Activated CD8-positive, alpha-beta memory T cell treated with anti-CD3 and anti-CD28 coated beads, Interleukin-2, amount 10 ng/mL, durations not matched to agents 7 days and 5 days (primary cell): ENCODE measurements at places on chromosomes 2 and 18.

DNA sequence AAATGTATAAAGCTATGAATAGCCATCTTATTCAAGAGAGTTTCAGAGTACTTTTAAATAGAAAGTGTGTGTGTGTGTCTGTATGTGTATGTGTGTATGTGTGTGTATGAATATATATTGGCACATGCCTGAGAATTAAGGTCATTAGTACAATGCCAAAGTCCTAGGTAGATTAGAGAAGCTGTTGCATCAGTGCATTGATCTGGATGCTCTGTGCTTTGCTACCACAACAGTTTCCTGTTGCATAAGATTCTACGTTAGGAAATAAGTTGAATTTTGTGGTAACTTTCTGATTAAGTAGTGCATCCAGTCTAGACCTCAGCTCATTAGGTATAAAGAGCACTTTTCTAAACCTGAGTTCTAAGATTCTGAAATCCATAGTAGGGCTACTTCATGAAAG is 1102.8 kb upstream of the KLHL29 start:
- no peak for DNase-seq

- DNase-seq = no peak
These were observed 2.8 kb downstream of the CNOT11 start for GRCh38 chr2:101255501-101255900.

- DNase-seq = no peak
These were observed 100.5 kb upstream of the UNC80 start for GRCh38 chr2:209671020-209671680.

DNA sequence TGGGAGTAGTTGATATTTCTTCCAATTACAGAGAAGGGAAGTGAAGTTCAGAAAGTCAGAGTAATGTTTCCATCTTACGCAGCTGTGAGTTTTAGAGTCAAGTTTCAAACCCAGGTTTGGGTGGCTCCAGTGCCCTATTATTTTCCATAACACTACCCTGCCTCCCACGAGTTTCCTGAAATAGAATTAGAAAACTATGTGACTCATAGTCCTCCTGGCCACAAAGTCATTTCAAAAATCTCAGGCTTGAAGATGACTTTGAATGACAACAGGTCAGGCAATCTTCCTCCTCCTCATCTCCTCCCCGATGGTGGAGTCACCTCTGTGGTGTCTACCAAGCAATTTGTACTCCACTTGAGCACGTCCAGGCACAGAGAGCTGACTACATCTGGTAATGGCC is 212.3 kb upstream of the TRIB2 start:
- peak; percentile 62 for DNase-seq

- DNase-seq = no peak
These were observed 28.1 kb downstream of the NAT8 start for GRCh38 chr2:73614105-73614504.

- DNase-seq = no peak
These were observed 1124.9 kb upstream of the ZEB2 start for GRCh38 chr2:145644820-145645302.

GRCh38 chr2:134739879-134740301 is 21.1 kb upstream of the TMEM163 start:
- no peak for DNase-seq

DNA sequence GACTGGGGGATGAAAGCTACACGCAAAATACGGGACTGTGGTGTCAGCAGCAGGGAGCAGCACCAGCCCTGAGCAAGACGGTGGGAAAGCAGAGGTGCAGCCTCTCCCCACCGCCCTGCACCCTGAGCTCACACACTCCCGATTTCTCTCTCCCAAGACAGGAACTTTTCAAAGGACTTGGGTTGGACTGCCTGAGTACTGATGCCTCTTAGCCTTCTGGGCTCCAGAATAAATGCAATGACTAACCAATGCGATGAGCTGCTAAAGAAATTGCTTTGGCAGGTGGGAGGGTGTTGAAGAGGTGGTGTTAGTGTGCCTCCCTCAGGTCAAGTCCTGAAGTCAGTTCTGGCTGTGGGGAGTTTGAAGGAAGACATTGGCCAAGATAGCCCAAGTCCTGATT is 9.6 kb downstream of the TRIM54 start:
- DNase-seq = no peak

DNA sequence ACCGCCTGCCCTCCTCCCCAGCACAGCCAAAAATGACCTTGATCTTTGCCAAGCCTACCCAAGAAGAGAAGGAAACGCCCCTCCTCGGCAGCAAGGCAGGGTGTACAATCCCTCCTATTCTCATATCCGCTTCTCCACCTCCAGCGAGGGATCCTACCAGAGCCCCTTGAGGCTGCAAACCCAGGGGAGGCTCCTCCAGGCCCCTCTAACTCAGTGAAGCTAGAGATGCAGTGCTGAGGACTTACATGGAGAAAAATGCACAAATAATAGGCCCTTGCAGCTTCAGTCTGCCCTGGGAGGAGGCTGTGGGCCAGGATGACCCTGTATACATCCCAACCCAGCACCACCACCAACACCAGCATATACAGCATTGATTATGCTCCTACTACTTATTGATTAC is 46.9 kb upstream of the POMC start:
- no peak for DNase-seq

DNA sequence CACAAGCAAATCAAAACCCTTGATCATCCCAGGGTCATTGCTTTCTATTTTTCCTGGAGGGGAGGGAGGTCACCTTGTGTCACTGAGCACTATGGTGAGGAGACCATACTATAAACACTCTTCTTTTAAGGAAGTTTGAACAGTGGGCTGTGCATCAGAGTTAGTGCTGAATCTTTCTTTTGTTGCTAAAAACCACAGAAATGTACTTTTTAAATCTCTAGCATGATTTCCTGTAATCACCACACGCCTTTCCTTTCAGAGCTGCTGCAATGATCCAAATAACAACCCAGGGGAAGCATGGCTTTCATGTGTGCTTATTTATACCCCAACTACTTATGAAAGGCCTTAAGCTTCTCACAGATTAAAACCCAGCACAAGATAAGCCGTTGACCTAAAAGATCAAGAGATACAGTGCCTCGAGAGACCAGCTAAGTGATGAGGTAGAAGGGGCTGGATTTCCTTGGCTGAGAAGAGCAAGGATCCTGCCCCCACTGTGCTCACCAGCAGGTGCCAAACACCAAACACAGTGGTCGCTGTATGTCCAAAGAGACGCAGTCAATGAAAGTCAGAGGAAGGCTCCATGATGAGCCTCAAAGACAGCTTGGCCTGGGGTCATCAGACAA is 34.7 kb downstream of the TRABD2A start:
- peak; percentile 55 for DNase-seq

GRCh38 chr2:152606081-152606480 is 111.2 kb downstream of the PRPF40A start:
- no peak for DNase-seq

GRCh38 chr2:74856004-74856578 is 22.2 kb downstream of the HK2 start:
- no peak for DNase-seq

GRCh38 chr18:28095631-28096030 is 81.3 kb downstream of the CDH2 start:
- no peak for DNase-seq

DNA sequence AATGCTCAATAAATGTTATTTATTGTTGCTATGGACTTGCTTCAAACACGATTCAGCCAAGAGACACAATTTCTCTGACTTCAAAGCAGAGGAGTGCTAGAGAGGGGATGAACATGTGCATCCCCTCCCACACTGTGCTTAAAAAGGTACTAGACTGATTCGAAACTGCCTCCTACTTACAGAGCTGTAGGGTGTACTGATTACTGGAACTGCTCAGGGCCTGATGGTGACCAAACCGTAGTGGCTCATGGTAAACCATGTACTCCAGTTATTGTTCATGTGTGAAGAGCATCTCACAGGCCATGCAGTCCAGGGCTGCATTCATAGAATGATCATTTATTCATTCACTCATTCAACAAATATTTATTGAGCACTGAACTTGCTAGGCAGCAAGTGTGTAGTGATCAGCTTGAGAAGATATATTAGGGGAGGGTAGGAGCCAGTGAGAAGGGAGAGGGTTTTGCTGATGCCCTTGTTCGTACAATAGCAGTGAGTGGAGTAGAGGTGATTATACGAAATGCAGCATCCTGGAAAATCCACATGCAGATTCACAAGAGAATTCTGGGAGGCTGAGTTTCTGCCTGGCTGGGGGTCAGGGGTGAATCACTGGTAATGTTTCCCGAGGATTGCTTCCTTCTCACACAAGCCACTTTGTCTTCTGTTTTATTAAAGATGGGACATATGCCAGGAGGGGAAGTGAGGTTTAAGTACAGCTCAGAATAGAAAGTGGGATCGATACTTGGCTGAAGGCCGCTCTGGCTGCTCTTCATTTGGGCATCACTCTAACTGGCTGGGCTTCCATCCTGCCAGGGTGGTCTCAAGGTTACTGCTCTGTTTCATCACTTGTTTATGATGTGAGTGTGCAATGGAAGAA is 245.4 kb downstream of the RAD51AP2 start:
- DNase-seq = no peak

DNA sequence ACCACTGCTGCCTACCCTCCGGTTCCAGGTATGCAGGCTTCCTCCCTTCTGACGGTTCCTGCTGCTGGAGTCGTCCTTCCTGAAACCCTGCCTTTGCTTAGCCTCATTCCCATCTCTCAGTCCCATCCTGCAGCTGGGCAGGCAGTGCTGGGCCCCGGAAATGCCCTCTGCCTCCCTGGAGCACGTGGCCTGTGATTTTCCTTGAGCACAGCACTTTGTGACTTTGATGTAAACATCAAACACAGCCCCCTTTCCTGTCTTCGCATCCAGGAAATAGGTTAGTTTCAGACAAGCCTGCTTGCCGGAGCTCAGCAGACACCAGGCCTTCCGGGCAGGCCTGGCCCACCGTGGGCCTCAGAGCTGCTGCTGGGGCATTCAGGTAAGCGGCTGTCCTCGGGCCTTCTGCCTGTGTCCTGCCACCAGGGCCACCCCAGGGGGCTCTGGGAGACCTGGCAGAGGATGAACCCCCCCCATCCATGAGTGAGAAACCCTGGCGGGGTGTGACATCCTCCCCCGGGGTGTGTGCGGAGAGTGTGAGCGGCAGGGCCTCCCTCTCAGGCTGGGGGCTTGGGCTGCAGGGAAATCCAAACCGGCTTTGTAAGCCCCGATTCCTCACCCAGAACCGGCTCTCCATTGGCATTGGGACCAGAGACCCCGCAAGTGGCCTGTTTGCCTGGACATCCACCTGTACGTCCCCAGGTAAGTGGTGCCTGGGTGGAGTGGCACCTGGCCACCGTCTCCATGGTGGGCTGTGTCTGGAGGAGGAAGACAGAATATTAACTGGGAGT is at the start of gene ZAP70:
Gene ZAP70, plus strand, starts transcription at position 281 of the 788 bp plus-strand sequence. CDS start 10,461 bp downstream, outside the sequence.
- peak; percentile 81 for DNase-seq

- DNase-seq = no peak
These were observed 54.5 kb upstream of the AFF3 start for GRCh38 chr2:100196786-100197494.

DNA sequence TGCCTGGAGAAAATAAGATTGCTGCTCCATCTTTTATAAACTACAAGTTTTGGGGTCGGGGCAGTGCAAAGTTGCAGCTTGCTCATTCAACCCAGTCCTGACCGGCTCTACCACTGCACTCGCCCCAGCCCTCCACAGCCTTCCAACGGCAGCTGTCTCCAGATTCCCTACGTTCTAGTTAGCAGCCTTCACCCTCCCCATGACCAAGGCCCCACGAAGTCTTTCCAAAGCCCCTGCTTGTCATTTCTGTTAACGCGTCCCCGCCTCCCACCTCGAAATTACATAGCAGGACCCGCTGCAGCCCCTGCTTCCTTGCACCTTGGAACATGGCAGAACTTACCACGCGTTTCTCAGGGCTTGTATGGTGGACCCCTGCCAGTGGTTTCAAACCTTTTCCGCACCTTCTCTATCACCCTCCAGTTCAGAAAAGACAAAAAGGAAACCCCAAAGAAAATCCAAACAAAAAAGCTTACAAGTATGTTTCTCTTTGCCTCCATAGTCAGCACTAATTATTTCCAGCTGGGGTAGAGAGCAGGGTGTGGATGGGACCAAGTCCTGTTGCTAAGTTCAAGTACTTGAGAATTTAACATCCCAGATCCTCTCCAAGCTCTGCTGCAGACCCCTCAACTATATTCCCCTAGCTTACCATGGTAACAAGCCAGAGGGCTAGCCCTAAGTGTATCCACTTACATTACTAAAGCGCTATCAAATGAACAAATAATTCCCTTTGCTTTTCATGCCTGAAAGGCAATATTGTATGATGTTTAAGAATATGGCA is 161.5 kb downstream of the TGIF1 start:
- DNase-seq = no peak

DNA sequence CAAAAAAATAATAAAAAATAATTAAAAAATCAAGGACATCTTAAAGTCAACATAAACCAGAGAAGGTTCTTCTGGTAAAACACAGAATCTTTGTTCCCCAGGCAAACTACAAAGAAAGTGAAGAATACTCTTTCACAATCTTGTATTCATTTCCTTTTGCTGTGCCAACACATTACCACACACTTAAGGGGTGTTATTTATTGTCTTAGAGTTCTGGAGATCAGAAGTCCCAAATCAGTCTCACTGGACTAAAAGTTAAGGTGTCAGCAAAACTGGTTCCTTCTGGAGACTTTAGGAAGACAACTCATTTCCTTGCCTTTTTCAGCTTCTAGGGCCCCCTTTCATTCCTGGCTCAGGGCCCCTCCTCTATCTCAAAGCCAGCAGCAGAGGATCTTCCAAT is 12.2 kb upstream of the CAB39 start:
- DNase-seq = no peak

DNA sequence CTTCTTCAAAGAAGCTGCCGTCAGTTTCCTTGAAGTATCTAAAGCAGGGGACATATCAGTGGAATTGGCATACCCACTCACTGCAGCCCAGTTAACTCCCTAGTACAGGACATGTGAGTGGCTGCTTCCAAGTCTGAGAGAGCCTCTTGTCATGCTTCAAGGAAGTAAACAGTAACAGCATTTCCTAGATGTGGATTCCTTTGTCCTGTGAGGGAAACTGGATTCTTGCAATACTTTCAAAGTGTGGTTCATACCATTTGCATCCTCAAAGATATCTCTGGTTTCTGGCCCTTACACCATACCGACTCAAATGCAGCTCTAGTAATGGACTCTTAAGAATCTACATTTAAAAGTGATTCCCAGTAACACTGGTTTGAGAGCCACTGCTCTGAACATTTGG is 87.2 kb downstream of the ESCO1 start:
- no peak for DNase-seq

- no peak for DNase-seq
These were observed 65.1 kb downstream of the MRPS9 start for GRCh38 chr2:105102963-105103421.
